ENCODE measurements at places on chromosomes 2 and 18.

GRCh38 chr2:118292991-118293390 lies 204.7 kb downstream of the INSIG2 start:
- DNase-seq, result no peak

GRCh38 chr2:60926741-60927552 lies 45.6 kb downstream of the REL start:
- DNase-seq, result no peak

DNA sequence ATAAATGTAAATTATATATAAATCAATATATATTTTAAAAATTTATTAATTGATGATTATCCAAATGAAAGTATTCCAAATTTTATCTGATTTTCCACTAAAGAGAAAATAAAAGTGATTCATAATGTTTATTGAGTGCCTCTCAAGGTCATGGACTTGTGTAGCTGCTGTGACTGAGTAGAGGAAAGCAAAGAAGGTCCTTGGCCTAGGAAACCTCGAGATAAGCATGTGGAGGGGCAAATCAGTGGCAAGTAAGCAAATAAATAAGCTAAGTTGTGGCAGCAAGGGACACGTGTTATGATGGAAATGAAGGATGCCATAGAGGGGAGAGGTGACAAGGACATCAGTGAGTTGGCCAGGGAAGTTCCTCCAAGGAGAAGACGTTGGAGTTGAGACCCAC lies 866.1 kb upstream of the ID2 start:
- no peak for DNase-seq

GRCh38 chr2:20471902-20472559 lies 25.2 kb downstream of the RHOB start:
- no peak for DNase-seq

DNA sequence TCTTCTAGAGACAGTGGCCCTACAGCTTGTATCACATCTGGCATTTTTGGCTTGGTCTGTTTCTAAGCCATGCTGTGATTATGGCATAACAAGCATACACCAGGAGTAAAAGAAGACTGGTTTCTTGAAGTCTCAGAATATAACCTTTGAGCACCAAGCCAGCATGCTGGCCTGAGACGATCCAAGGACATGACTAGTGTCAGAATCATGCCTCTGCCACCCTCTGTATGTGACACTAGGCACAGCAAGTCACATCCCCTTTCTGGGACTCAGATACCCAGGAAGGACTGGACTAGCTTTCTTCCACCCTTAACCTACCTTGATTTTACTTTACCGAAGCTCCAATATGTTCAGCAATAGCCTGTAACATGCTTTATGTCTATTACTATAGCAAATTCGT lies 345.5 kb downstream of the SETBP1 start:
- no peak for DNase-seq

DNA sequence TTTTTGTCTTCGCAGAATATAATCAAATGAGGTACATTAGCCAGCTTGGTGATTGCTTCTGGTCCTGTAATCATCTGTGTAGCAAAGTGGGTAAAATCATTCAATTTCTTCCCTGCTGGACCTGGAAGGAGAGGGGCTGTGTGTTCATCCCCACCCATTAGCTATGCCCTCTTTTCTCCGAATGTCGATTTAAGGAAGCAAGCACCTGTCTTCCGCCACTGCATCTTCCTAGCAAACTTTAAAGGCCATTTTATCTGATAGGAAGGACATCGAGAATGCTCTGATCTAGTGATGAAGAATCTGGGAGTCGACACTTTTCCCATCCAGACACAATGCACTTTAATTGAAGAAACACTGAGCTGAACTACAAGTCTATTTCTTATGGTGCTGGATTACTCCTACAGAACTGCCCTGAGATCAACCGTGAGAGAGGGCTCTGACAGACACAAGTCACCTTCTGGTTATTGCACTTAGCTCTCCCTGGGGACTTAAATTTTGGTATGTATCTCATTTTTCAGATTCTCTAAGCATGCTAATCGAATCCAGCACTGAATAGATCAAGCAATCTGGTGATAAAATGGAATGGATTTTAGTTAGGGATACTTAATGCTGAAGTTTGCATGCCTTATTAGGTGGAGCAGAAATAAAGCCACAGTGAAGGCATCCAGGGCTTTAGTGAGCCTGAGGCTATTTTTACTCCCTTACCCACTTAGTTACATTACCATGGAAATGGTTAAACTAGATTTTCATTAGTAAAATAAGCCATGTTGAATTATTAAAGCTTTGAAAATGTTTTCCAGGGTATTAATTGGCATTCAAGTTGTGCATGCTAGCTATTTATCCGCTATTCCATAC lies 1.3 kb downstream of the NYAP2 start:
- DNase-seq, result peak; percentile 61

DNA sequence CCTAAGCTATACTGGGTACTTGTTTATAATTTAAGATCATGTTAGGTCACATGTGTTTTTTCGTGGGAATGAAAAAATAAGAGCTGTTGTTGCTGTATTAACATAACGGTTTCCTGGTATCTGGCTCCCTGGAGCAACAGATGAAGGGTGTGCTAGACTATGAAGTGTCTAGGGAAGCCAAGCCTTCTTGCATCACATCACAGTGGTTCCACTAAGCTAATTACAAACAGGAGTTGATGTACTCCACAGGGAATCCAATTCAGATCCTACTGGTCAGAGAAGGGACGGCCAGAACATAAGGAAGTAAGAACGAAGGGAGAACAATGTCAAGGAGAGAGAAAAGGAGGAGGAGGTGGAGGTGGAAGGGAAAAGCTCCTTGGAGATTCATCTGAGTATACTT lies 193.0 kb upstream of the CYP26B1 start:
- no peak for DNase-seq

DNA sequence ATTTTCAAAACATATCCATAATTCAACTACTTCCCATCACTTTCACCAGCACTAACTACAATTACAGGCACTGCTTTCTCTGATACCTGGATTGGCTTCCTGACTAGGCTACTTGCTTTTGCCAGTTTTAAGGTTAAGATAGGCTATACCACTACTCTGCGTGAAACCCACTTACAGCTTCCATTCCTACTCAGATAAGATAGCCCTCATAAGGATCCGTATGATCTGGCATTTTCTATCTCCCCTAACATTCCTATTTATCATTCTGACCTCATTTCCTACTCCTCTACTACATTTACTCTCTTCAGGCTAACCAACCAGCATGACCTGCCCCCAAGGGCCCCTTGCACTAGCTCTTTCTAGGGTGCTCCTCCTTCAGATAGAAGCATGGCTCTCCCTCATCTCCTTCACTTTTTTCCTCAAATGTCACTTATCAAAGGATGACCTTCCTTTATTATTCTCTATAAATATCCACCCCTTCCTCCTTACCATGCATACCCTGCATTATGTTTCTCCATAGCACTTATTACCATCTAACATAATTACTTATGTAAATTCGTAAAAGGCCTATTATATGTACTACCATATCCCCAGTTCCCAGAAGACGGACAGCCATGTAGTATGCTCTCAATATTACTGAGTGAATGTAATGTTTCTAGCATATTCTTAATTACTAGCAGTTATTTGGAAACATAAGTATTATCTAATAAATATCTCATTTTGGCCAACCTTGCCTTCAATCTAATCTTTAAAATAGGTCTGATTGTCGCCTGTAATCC lies 4.4 kb downstream of the TIA1 start:
- no peak for DNase-seq

GRCh38 chr2:213145715-213146242 lies 5.6 kb downstream of the IKZF2 start:
- no peak for DNase-seq

GRCh38 chr2:234917211-234917975 lies 34.4 kb upstream of the SH3BP4 start:
- DNase-seq, result no peak

DNA sequence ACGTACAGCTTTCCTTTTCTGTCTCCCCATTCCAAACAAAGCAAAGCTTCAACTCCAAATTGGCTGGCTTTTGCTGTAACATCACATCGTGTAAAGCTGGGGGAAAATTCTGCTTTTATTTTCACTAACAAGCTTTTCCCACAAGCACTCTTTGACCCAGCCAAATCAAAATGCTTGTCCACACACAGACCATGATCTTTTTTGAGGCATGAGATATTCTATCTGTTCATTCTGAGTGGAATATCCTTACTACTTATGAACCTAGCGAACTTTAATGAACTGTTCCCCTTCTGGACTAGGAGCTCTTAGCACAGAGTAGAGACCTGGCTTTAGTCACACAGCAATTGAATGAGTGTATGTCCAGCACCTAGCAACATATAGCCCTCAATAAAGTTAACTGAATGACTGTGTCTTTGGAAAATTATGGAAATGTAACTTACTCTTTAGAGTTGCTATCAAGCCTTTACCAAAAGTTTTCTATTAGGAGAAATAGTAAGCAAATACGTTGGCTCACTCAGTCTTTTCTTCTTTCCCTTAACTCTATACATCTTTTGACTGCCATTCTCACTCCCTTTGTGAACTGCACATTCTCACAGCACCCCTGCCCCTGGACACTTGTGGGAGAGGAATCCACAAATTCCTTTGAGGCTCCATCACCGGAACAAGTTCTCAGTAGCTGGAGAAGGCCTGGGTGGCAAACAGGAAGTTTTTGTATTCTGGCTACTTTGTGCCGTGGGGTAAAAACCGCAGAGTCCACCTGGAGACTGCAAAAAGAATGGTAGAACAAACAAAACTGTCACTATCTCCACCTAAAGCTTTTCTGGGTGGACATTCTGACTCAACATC lies 1.3 kb upstream of the UBE2E3 start:
- DNase-seq, result no peak

GRCh38 chr2:147345246-147345645 lies 499.6 kb upstream of the ACVR2A start:
- no peak for DNase-seq

DNA sequence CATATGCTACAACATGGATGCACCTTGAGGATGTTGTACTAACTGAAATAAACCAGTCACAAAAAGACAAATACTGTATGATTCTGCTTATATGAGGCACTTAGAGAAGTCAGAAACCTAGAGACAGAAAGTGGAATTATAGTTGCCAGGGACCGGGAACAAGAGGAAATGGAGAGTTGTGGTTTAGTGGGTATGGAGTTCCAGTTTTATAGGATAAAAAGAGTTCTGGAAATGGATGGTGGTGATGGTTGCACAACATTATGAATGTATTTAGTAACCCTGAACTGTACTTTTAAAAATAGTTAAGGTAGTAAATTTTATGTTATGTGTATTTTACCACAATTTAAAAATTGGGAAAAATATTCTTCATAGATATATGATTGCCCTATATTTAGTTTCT lies 97.7 kb downstream of the DPP4 start:
- no peak for DNase-seq

GRCh38 chr2:151826737-151827157 lies 1.5 kb downstream of the ARL5A start:
- no peak for DNase-seq

- peak; percentile 79 for DNase-seq
Measured at GRCh38 chr2:61763605-61764034, 90.2 kb downstream of the FAM161A start.

GRCh38 chr18:59514203-59514602 lies 155.1 kb upstream of the LMAN1 start:
- DNase-seq, result peak; percentile 42

GRCh38 chr2:217353591-217353990 lies 493.7 kb upstream of the TNP1 start:
- no peak for DNase-seq

DNA sequence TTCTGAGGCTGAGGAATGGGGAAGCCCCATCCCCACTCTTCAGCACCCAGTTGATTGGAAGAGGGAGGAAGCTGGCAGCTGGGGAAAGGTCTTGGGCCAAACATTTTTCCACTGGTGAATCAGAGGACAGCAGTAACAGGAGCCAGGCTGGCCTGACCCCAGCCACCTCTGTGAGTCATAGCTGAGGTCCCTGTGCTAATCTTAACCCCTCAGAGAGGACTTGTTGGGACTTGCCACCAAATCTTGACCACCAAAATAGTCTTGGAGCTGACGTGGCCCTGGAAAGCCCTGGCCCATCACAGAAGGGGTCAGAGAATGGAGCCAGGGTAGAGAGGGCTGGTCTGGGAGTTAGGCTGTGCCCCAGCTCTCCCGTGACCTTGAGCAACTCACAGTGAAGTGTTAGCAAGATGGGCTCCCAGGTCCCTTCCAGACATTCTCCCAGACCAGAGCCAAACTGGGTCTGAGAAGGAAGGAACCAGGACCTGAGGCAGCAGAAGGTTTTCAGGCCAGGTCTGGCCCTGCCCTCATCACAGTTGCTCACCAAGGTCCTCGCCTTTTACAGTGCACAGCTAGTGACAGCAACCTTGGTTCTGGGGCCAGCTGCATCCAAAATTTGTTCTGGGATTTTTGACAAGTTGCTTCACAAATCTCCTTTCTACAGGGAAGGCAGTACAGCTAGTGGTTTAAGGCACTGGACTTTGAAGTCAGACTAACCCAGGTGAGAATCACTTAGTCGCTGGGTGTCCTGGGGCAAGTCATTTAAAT lies 266.6 kb downstream of the CYP26B1 start:
- DNase-seq, result no peak

DNA sequence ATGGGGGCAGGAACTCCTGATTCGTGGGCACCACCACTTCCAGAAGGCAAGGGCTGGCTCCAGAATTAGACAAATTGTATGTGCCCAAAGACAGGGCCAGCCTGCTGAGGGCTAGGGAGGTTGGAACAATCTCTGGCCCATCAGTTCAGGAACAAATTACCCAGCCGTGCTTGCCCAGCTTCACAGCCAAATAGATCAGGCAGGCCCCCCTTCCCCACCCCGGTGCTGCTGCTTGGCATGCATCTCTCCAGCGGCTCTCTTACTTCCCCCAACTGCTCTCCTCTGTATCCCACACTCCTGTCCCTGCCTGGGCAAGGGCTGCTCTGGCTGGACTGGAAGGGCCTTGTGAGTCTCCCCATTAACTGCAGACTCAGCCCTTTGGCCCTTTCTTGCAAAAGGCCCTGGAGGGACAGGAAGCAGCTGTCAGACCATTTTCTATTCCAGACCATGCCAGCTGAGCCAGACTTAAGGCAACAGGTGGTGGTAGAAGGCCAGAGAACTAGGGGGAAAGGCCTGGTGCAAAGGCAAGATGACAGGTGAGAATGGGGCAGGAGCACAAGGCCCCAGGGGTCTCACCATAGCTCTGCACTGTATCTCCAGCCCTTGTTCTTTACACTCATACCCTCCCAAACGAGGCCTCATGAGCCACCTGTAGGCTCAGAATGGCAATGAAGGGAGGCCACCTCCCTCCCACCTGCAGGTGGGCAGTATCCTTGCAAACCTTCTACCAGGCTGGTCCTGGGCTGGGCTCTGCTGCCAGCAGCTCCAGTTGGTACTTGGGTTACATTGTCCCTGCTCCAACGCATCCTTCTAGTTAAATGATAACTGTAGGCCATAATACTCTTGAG lies 30.7 kb upstream of the ACAA2 start:
- DNase-seq, result no peak

GRCh38 chr2:148042219-148042618 lies 21.3 kb downstream of the MBD5 start:
- DNase-seq, result no peak

All from SK-N-DZ (cell line).